Lower leg skin (tissue), 4 donors: ENCODE measurements at places on chromosomes 16 and 17. TPM values are rescaled to one million over a fixed set of nuclear protein-coding genes. Genes with fewer than 3 reads are reported as not detected.
A peak's percentile ranks its signal among the peaks of the same experiment; 100 is the strongest.

KRT36 gene
- not detected for total RNA-seq

CTRB1 gene
- total RNA-seq = not detected

CTRB2 gene
- total RNA-seq = not detected

SSTR5 gene
- total RNA-seq = not detected

TRIM72 gene
- 0.19 TPM for total RNA-seq

DNA sequence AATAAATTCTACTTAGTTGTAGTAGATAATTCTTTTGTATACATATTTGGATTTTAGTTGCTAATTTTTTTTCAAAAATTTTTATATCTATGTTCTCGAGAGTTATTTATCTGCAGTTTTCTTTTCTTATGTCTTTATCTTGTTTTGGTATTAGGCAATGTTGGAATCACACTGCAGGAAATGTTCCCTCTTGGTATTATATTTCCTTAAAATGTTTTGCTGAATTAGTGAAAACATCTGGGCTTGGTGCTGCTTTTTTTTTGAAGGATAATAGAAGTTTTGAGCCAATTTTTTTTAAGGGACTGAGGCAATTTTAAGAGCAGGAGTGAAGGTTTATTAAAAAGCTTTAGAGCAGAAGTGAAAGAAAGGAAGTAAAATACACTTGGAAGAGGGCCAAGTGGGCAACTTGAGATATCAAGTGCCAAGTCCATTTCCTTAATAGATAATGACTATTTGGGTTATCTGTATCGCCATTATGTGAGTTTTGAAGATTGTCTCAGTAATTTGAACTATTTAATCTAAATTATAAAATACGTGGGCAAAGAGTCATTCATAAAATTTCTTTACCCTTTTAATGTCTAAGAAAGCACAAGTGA is 1390.1 kb upstream of the CDH8 start:
- no peak for DNase-seq

DNA sequence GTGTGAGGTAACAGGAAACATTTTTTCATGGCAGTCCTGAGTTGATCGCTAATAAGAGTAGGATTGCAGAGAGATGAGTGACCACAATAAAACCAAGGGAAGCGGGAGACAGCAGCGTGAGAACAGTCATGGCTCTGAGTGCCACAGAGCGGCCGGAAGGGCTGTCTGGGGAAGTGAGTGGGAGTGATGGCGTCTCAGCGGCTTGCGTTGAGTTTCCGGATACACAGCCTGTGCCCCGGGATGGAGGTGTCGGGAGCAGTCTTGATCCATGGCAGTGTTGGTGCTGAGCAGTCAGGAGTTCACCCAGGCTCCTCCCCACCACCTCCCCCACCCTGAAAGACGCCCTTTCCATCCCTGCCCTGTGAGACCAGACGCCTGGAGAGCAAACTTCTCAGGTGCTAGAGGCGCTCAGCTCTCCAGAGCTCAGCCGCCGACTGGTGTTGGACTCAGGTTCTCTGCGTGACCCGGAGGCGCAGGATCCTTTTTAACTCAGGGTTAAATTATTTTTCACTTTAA is 59.8 kb downstream of the BANP start:
- no peak for DNase-seq

- DNase-seq = no peak
Observed at GRCh38 chr16:72590151-72590937, 418.4 kb upstream of the PMFBP1 start.

DNA sequence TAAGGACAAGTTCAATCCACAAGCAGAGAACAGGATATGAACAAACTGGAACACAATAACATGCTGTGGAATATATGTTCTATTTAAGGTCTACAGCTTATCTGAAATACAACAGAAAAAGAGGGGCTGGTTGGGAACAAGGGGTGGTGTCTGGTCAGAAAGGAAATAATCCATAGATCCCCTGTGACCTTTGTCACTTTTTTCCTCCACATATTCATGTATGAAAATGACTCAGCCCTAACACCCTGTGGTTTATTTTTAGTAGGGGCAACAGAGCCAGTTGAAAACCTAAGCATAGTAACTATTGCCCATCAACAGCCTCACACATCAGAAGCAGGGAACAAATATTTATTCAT is 12.3 kb upstream of the SPAG9 start:
- DNase-seq = no peak

DNA sequence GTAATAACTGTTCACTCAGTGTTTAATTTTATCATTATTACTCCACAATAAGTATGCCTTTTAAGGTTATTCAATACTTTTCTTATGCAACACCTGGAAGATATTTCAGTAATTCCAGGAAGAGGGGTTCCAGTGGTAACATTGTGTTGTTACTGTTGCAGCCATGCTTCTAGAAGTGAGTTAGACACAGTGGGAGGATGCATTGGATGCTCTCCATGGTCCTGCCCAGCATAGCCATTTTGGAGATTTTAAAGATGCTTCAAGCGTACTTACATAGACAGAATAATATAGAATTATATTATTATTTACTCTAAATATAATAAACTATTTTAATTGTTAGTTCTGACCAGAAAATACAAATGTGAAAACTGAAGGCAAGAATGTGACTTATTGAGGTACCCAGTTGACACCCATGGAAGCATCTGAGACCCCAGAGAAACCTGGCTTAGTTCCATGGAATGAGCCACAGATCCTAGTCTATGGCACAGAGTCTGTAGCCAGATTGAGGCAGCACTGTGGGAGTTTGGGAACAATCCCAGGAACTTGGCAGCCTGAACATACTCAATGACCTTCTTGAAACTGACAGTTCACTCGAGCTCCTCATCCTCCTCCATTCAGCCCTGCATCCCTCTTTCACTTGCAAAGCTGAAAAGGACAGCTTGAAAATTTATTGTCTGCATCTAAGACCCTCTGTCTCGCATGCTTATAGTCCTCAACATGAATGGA is 190.1 kb upstream of the HS3ST4 start:
- DNase-seq = no peak

DNA sequence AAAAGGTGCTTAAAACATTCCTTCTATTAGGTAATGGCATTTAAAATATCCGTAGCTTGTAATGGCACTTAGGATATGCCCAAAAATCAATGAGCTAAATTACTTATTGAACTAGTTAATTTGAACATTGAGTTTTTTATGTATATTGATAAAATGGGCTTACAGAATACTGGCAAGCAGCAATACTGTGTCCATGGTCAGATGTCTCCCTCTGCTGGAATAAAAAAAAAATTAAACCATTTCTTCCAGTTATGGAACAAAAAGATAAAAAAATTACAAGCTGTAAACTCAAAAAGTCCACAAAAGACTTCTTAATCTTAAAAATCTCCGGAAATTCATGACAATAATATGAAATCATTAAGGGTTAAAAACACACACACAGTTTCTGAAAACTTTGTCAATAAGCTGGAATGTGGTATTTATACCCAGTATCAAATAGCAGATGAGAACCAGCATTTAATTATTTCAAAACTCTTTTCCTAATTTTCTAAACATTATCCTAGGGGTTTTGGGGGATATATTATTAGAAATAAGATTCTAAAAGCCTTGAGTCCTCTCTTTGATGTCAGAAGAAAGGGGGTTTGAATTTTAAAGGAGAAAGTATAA is 21.5 kb upstream of the PSMD7 start:
- DNase-seq = no peak

- DNase-seq = no peak
Observed at GRCh38 chr16:1874854-1875253, 2.9 kb upstream of the MEIOB start.

DNA sequence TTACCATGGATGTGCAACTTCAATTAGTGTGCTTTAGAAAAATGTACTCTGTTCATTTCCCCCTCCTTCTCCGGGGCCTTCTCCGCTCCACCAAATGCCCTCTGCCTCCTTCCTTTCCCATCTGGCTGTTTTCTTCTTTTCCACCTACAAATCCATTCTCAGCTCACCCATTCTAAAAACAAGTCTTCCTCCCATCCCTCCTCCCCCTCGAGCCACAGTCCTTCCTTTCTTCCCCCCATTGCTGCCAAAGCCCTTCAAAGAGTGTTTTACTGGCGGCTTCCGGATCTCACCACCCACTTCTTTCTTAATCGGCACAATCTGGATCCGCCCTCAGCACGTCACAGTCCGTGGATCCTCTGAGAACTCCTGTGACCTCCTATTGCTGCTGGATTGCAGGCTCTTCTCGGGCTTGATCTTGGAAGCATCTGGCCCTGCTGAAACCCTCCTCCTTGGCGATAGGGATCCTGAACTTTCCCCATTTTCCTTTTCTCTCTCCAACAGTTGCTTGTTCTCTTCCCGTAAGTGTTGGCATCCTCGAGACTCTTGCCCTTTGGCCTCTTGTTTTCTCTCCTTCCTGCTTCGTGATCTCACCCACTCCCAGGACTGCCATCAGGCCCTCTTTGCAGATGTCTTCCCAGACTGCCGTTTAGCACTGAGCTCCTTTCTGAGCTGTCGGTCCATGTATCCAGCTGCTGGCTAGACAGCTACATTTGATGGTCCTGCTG is 36.0 kb upstream of the FBXO47 start:
- DNase-seq = peak; percentile 95

DNA sequence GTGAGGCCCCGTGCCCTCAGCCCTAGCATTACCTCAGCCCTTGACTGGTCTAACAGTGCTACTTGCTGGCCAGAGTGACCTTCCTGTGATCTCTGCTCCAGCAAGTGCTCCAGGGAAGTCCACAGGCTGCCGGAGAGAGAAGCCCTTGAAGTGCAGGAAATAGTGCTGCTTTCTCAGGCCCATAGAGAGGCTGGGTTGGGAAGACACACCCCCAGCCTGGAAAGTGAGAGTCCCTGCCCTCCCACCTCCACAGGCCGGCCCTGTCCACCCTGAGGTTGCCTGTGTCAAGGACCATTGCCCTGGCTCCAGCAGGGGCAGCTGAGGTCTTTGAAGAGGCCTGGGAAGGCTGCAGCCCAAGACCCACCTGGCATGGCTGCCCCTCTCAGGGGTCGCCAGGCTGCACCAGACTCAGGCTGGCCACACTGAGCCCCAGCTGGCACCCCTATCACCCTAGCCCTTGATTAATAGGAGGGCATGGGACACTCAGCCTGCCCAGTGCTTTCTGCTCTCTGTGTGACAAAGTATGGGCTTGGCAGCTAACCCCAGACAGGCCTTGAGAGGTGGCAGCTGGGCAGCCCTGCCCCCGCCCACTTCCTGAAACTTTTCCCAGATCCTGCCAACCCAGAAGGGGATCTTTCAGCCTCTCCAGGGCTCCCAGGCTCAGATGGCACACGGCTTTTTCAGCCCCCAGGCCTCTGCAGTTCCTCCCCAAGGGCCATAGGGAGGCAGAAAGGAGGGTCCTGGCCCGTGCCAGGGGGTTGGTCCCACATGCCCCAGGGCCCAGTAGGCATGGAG is 21.7 kb downstream of the ATP6V0D1 start:
- DNase-seq = no peak

DNA sequence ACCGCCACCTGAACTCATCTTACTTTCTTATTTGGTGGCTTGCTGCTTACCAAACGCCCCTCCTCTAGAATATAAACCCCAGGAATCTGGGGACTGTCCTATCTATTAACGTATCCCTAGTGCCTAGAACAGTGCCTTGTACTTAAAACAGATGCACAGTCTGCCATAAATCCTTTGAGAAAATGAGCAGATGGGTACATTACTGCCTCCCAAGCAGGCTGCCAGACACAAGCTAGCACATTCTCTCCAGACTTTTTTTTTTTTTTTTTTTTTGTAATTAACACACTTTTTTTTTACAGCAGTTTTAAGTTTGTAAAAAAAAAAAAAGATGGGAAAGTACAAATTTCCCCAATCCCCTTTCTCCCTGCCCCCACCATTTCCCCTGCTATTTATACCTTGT is 57.3 kb upstream of the RPL38 start:
- no peak for DNase-seq

- DNase-seq = no peak
Observed at GRCh38 chr16:12448504-12448903, 355.2 kb downstream of the CPPED1 start.

DNA sequence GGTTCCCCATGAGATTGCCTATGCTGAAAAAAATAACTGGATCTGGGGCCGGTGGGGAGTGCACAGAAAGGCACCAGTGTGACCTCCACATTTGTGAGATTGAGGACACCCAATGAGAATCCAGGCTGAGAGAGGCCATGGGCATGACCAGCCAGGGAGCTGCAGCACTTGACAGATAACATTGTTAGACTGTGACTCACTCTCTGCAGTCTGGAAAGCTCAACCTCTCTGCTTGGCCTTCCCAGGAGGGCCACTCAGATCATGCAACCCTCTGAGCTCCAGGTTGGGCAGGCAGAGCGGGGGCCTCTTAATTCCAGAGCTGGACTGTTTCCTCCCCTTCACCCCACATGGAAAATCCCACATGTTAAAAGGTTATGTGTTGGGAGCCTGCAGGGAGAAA is 30.1 kb downstream of the FZD2 start:
- DNase-seq = no peak

DNA sequence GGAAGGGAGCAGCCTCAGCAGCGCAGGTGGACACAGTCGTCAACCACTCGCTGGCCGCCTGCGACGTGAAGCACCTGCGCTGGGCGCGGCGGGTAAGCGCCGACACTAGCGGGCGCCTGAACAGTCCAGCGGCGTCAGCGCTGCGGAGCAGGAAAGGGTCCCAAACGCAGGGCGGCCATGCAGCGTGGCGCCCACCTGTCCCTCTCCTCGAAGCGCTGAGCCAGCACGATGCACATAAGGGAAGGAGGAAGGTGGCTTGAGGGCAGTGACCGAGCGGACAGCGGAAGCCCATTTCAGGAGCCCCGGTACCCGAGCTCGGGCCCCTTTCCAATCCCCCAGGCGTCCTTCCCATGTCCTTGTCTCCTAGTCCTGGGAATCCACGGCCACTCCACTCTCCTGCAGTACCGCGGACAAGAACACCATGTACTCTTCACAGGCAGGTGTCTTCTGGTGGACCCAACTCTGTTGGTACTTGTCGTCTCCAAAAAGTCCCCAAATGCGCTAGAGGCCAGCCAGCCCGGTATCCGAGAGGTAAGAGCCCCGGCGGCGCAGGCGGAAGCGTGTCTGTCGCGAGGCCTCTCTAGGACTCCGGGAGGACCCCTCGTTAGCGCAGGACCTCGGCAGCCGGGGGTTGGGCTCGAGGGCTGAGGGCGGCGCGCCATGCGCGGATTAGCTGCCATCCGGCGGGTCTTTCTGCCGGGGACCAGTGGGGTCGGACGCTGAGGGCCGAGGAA is 14.4 kb downstream of the ZNF232 start:
- peak; percentile 93 for DNase-seq

GRCh38 chr16:58685084-58685449 is 497 bp upstream of the SLC38A7 start:
- no peak for DNase-seq

DNA sequence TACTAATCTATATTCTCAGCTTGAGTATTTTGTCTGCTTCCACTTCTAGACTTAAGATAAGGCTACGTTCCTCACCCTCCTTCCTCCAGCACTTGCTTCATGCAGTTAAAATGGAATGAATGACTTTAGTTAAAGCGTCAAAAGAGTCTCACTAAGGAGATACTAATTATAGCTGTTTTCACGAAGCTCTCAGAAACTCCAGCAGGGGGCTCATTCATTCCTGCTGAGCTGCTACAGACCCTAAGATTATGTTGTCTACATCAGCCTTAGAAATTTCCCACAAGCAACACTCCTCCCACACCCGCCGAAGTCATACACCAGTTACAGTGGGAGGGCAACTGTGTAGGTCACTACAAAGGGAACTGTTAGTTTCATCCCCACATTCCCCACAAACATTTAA is 57.0 kb upstream of the KIFC3 start:
- no peak for DNase-seq
